ENCODE measurements at places on chromosomes 16 and 17. TPM values are rescaled to one million over a fixed set of nuclear protein-coding genes. Genes with fewer than 3 reads are reported as not detected.

The TOP2A gene
- 6.8 TPM for total RNA-seq

The CA7 gene
- total RNA-seq = not detected

The TMEM235 gene
- not detected for total RNA-seq

The FKBP10 gene
- total RNA-seq = 351 TPM

The SLC16A5 gene
- total RNA-seq = 28.1 TPM

The ZKSCAN2 gene
- 8.9 TPM for total RNA-seq

The SLFN12 gene
- total RNA-seq = 24.5 TPM

The ADGRG1 gene
- total RNA-seq = 1.8 TPM

The OTOA gene
- total RNA-seq = 0.36 TPM

The TAOK2 gene
- total RNA-seq = 61.7 TPM

The KSR1 gene
- 32.9 TPM for total RNA-seq

The EVI2A gene
- 6.7 TPM for total RNA-seq

The CCT6B gene
- total RNA-seq = 3.0 TPM

The RPGRIP1L gene
- 20.0 TPM for total RNA-seq

The ARL6IP1 gene
- total RNA-seq = 117 TPM

The MGAT5B gene
- 2.6 TPM for total RNA-seq

The ZNF624 gene
- total RNA-seq = 6.8 TPM

The DNAAF8 gene
- 1.6 TPM for total RNA-seq

The TP53TG3C gene
- not detected for total RNA-seq

The DBNDD1 gene
- total RNA-seq = 1.1 TPM

The ZG16 gene
- total RNA-seq = not detected

The GP1BA gene
- not detected for total RNA-seq

The MLLT6 gene
- 41.4 TPM for total RNA-seq

The BCL6B gene
- total RNA-seq = 0.16 TPM
